ENCODE measurements at places on chromosomes 3 and 15. TPM values are rescaled to one million over a fixed set of nuclear protein-coding genes. Genes with fewer than 3 reads are reported as not detected.

STRA6 gene
- total RNA-seq, result 17.7 TPM

PAK6 gene
- not detected for total RNA-seq

ACP3 gene
- total RNA-seq, result not detected

IL17RC gene
- total RNA-seq, result 24.5 TPM

P2RY14 gene
- total RNA-seq, result not detected

DNA sequence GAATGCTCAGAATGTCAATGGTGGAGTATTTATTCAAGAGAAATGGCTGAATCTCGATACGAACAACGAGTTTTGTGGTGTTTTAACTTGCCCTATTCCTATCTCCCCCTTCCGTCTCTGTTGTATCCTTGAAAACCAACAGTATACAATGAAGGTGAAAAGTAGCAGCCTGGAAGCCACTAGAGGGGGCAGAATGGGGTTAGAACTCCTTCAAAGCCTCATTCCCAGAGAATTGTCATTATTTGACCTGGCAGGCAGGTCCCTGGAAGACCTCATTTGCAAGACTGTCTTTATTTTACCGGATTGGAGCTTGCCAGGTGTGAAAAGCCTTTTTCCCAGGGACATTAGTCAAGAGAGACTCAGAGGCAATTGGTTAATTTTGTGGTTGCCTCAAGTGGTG lies 139.4 kb downstream of the LRRC28 start:
- DNase-seq, result no peak

GRCh38 chr3:44056446-44057240 lies 185.0 kb upstream of the TOPAZ1 start:
- DNase-seq, result no peak

GRCh38 chr3:136336329-136337100 lies 86.4 kb downstream of the PCCB start:
- no peak for DNase-seq

GRCh38 chr15:86040356-86041033 lies 39.2 kb upstream of the AGBL1 start:
- DNase-seq, result no peak

- DNase-seq, result no peak
Measured at GRCh38 chr3:49476563-49476962, 6.5 kb downstream of the DAG1 start.

- DNase-seq, result no peak
Measured at GRCh38 chr3:59995563-59995962, 945.7 kb upstream of the CFAP20DC start.

DNA sequence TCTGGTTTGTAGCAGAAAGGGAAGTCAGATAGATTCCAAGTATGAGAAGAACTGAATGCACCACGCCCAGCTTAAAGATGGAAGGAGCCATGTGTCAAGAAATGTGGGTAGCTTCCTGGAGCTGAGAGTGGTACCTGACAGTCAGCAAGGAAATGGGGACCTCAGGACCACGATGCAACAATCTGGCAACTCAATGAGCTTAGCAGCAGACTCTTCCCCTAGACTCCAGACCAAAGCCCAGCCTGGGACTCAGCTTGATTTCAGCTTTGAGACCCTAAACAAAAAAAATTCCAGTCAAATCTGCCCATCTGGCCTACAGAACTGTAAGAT lies 24.4 kb downstream of the MIX23 start:
- no peak for DNase-seq

Measured in Caki2 (cell line).